ENCODE measurements at places on chromosomes 16 and 17. TPM values are rescaled to one million over a fixed set of nuclear protein-coding genes. Genes with fewer than 3 reads are reported as not detected.

DNA sequence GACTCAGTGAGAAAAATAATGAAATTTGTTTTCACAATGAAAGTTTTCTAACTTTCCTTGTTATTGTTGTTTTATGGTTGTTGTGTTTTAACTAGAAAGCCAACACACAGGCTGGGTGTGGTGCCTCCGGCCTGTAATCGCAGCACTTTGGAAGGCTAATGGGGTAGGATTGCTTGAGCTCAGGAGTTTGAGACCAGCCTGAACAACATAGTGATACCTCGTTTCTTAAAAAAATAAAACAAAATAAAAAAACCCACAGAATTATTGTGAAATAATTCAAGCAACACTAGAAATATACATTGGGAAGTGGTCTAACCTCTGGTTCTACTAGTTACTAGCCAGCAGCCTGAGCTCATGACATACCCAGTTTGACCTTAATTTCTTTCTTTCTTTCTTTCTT lies 630 bp downstream of the MILR1 start:
- DNase-seq, result no peak
- no peaks in the 10 kb centered on the region for H3K36me3 ChIP-seq
- H3K27me3 ChIP-seq, result no peaks in the 10 kb centered on the region
- no peak overlapping the region for H3K4me3 ChIP-seq
- H3K4me1 ChIP-seq, result no peaks in the 10 kb centered on the region
- no peak overlapping the region for H3K27ac ChIP-seq

GRCh38 chr17:70787721-70788300 lies 618.5 kb downstream of the KCNJ2 start:
- no peak overlapping the region for H3K4me3 ChIP-seq
- DNase-seq, result no peak
- H3K4me1 ChIP-seq, result peaks cover 10% of the 10 kb centered on the region
- no peak overlapping the region for H3K27ac ChIP-seq
- H3K36me3 ChIP-seq, result peaks cover 5% of the 10 kb centered on the region
- no peaks in the 10 kb centered on the region for H3K27me3 ChIP-seq

- H3K27ac ChIP-seq, result 0 out of 2 replicates have a peak overlapping the region, but pooled peaks have one; percentile 17
- H3K36me3 ChIP-seq, result no peaks in the 10 kb centered on the region
- no peak for DNase-seq
Observed at GRCh38 chr17:55492781-55493341, 18.4 kb downstream of the SMIM36 start.

- no peak overlapping the region for H3K27ac ChIP-seq
- DNase-seq, result no peak
- H3K36me3 ChIP-seq, result peaks cover 5% of the 10 kb centered on the region
- H3K4me1 ChIP-seq, result no peaks in the 10 kb centered on the region
Observed at GRCh38 chr16:66713076-66713475, 16.5 kb upstream of the CMTM4 start.

GRCh38 chr17:9671559-9671958 lies 26.2 kb downstream of the USP43 start:
- H3K36me3 ChIP-seq, result peaks cover 5% of the 10 kb centered on the region
- no peak overlapping the region for H3K4me3 ChIP-seq
- DNase-seq, result no peak
- peaks cover 33% of the 10 kb centered on the region for H3K4me1 ChIP-seq
- no peaks in the 10 kb centered on the region for H3K27me3 ChIP-seq
- no peak overlapping the region for H3K27ac ChIP-seq

DNA sequence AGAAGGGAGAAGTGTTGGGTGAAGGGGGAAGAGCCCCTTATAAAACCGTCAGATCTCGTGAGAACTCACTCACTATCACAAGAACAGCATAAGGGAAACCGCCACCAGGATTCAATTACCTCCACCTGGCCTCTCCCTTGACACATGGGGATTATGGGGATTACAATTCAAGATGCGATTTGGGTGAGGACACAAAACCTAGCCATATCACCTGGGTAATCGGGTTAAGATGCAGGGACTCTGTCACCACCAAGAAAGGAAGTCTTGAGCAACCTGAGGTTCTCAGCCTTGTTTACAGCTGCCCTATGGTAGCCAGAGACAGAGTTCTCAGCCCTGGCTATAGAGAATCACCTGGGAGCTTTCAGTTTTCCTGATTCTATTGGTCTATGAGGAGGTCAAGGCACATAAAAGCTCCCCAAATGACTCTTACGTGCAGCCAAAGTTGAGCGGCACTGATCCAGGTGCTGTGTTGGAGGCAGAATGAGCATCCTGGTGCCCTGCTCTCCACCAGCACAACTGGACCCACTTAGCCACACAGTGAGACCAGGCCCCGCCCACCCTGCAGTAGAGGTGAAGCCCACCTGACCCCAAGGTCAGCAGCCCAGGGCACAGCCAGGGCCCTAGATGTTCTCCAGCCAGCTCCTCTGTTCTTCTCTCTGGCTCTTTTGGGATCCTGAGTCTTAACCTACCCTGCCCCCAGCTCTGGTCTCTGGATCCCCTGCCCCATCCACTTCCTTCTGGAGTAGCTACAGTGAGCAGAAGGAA lies 138.5 kb upstream of the CDH5 start:
- peaks cover 7% of the 10 kb centered on the region for H3K4me1 ChIP-seq
- no peak overlapping the region for H3K4me3 ChIP-seq
- no peaks in the 10 kb centered on the region for H3K36me3 ChIP-seq

DNA sequence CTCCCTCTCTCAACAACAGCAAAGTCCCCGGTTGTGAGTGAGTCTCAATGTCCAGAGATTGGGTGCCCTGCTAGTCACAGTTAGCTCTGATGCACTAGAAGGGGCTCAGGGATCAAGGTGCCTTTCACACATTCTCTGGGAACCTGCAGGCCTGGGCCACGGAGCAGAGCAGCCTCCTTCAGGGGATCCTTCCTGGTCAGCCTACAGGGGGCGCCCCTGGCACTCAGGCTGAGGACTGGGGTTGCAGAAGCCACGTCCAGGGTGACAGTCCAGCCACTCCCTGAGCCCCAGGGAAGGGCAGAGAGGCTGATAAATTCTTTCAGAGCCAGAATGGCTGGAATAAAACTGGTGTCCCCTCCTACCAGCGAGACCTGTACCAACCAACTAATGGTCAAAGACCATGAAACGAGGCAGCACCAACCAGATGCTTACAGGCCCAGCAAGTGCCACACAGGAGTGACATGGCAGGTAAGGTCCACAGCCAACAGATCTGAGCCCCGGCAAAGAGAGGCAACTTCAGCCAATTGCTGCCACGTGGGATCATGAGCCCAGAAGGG lies 43.5 kb downstream of the ST3GAL2 start:
- no peaks in the 10 kb centered on the region for H3K4me1 ChIP-seq
- no peaks in the 10 kb centered on the region for H3K27me3 ChIP-seq
- H3K4me3 ChIP-seq, result no peak overlapping the region
- peaks cover 13% of the 10 kb centered on the region for H3K36me3 ChIP-seq
- peak; percentile 93 for DNase-seq
- H3K27ac ChIP-seq, result peak overlapping the region; percentile 68

- H3K27me3 ChIP-seq, result peaks cover 5% of the 10 kb centered on the region
- no peak overlapping the region for H3K27ac ChIP-seq
- peak; percentile 67 for DNase-seq
- no peak overlapping the region for H3K4me3 ChIP-seq
- H3K36me3 ChIP-seq, result no peaks in the 10 kb centered on the region
Observed at GRCh38 chr17:32281011-32281451, 15.4 kb downstream of the RHBDL3 start.

- peaks cover 10% of the 10 kb centered on the region for H3K36me3 ChIP-seq
- H3K4me1 ChIP-seq, result no peaks in the 10 kb centered on the region
- peak overlapping the region; percentile 80 for H3K27ac ChIP-seq
Observed at GRCh38 chr17:3594051-3594800, 15.0 kb downstream of the TRPV1 start.

- H3K4me3 ChIP-seq, result no peak overlapping the region
- no peak for DNase-seq
- H3K27ac ChIP-seq, result peak overlapping the region; percentile 19
- H3K36me3 ChIP-seq, result peaks cover 26% of the 10 kb centered on the region
Observed at GRCh38 chr17:19360772-19361171, 1.8 kb downstream of the B9D1 start.

- H3K27ac ChIP-seq, result no peak overlapping the region
- DNase-seq, result no peak
- H3K27me3 ChIP-seq, result no peaks in the 10 kb centered on the region
- no peaks in the 10 kb centered on the region for H3K36me3 ChIP-seq
Observed at GRCh38 chr16:56961386-56961785, 364 bp upstream of the CETP start.

DNA sequence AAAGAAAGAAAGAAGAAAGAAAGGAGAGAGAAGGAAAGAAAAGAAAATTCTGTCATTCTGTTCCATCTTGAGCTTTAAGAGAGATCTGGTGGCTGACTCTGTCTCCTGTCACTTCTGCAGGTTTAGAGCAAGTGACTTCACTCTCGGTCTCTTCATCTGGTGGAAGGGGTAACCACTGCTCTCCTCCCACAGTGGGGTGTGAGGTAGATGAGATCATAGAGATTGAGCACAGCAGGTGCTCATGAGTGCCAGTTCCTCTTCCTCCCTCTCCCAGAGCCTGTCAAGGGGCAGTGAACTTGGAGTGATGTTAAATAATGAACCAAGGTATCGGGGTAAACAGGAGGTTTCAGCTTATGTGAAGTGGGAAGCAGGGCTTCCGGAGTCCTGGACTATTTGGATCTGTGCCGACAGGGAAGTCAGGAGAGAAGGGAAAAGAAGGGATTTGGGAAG lies 47.7 kb downstream of the BEAN1 start:
- no peak overlapping the region for H3K4me3 ChIP-seq
- peaks cover 30% of the 10 kb centered on the region for H3K4me1 ChIP-seq

CLUH gene
- 83.1 TPM for total RNA-seq

TRIM37 gene
- total RNA-seq, result 62.3 TPM

BIRC5 gene
- total RNA-seq, result 117 TPM

DNAAF8 gene
- 0.14 TPM for total RNA-seq

RSL1D1 gene
- 216 TPM for total RNA-seq

MAP2K3 gene
- 35.3 TPM for total RNA-seq

EIF3CL gene
- 144 TPM for total RNA-seq

SULT1A2 gene
- 0.55 TPM for total RNA-seq

PYY gene
- 0.94 TPM for total RNA-seq

C17orf50 gene
- total RNA-seq, result 0.30 TPM

FBXO39 gene
- total RNA-seq, result not detected

Data from WTC11 (cell line).